ENCODE measurements at places on chromosomes 12 and 14. TPM values are rescaled to one million over a fixed set of nuclear protein-coding genes. Genes with fewer than 3 reads are reported as not detected.

- no peak for DNase-seq
Measured at GRCh38 chr14:71309756-71310155, 402.5 kb downstream of the PCNX1 start.

The FBLN5 gene
- 1,103 TPM for total RNA-seq

The GLI1 gene
- total RNA-seq = 1.7 TPM

DNA sequence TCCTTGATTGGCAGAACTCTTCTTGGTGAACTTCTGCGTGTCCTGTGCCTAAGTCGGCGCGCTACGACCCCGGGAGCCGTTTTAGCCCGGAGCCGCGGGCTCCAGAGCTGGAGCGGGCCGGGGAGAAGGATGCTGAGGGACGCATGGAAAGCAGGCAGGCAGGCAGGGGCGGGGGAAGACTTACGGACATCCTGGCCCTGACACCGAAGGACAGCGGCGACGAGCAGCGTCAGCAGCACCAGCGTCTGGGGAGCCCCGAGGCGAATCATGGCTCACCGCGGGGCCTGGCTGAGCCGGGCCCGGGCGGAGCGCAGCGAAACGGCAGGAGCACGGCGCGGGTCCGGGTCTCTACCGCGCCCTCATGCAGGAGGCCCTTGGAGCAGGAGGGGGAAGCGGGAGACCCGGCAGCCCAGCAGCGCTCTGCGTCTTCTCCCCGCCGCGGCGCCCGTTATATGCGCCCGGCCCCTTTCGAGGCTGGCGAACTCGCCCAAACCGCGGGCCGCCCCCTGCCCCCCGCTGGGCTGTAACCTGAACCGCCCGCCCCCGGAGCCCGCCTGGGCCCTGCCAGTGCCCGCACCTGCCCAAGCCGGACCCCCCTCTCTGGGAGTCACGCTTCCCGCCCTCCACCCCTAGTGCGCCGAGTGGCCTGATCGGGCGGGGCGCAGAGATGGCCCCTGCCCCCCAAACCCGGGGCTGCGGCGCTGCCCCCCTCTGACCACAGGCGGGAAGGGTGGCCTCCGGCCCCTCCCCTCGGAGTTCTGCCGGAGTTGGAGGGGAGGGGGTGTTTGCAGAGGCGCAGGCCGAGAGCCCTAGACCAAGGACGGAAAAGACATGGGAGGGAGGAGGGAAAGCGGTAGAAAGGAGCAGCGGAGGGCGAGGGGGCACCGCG, at the start of gene COL2A1:
COL2A1 (minus strand) TSS at position 424 of the 889 bp plus-strand sequence; CDS start at position 269, 155 bp downstream.
- DNase-seq = no peak

GRCh38 chr12:79206871-79207270, 342.3 kb downstream of the SYT1 start:
- DNase-seq = no peak

- no peak for DNase-seq
Measured at GRCh38 chr12:45670346-45671065, 59.0 kb upstream of the ARID2 start.

GRCh38 chr14:75153295-75153694, 23.1 kb downstream of the TMED10 start:
- no peak for DNase-seq

- DNase-seq = no peak
Measured at GRCh38 chr12:89781156-89781555, 72.5 kb upstream of the ATP2B1 start.

Measured in thoracic aorta (tissue), 2 donors.